ENCODE measurements at places on chromosomes 3 and 15.

GRCh38 chr3:110814170-110815007 is 257.2 kb upstream of the NECTIN3 start:
- no peak for DNase-seq

GRCh38 chr15:78034495-78035191 is 42.9 kb downstream of the TBC1D2B start:
- DNase-seq: peak; percentile 78

DNA sequence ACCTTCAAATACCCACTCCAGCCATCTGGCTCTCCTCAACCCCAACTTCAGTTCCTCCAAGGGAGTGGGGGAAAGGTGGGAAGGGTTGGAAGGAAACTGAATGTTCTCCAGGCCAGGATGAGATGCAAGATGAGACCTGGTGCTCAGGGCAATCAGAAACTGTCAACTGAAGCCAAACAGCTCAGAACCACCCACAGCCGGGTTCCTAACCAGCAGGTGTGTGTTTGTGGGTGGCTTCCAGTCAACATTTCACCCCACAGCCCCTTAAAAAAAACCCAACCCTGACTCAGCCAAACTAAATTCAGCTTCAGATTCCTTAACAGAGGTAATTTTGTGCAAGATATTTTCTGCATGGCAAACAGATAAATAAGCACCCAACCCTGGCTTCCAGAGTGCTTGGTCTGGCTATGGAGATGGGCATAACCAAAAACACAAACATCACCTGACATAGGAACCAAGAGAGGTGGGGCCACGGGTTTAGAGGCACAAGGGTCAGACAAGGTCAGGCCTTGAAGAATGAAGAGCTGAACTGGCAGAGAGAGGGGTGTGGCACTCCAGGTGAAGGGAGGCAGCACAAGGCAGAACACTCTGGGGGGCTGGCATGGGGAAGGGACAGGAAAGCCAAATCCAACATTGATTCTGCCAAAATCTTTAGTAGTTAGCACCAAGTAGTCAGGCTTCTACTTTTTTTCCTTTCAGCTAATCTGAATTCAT is 34.7 kb downstream of the ZNF445 start:
- no peak for DNase-seq

GRCh38 chr3:131381445-131382291 is at the start of gene NUDT16:
Gene NUDT16, plus strand, starts transcription at chr3:131381774. Its CDS starts 31 bp downstream, at chr3:131381805.
- peak; percentile 96 for DNase-seq

Data from stimulated activated CD4-positive, alpha-beta T cell treated with anti-CD3 and anti-CD28 coated beads, Interleukin-4, amount 100 ng/mL, for 1 hour (primary cell).